ENCODE measurements at places on chromosomes 5 and 9.

DNA sequence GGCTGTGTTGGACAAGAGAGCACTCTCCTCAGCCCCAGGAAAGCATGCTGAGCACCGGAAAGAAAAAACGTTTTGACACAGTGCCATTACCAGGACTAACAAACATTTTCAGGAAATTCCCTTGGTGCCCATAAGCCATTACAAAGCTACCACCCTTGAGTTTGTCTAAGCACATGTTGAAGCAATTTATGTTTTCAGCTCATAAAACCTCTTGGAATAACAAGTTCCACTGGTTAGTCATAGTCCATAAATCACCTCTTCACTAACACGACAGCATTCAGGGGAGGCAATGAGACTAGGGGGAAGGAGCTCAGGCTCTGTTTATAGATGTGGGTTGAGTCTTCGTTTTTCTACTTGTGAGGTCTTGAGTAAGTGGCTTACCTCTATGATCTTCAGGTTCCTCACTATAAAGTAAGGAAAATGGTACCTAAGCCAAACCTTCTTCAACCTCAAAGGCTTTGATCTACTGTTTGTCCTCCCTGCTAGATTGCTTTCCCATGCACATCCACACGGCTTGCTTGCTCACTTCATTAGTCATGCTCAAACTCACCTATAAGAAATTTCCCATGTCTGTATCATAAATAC, 65.4 kb downstream of the DRD1 start:
- H3K27me3 ChIP-seq, result peaks cover 72% of the 10 kb centered on the region
- peak; percentile 20 for DNase-seq
- H3K36me3 ChIP-seq, result no peaks in the 10 kb centered on the region

- no peak for DNase-seq
- H3K27ac ChIP-seq, result no peak overlapping the region
- peaks cover 70% of the 10 kb centered on the region for H3K36me3 ChIP-seq
Measured at GRCh38 chr9:114006155-114006550, 71.9 kb downstream of the AMBP start.

DNA sequence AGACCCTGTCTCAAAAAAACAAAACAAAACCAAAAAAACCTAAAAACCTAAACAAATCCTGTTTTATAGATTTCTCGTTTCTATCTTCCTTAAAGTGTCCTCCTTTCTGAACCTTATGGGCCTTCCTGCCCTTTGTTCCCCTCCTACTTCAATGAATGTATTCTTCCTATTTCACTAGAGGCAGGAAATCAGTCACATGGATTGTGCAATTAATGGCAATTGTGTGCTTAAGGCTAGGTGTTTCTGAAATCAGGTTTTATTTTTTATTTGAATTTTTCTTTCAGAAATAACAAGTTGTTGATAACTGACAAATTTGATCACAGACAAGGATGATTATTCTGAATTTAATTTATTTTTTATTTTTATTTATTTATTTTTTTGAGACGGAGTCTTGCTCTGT, 220.6 kb upstream of the SEMA6A start:
- no peak overlapping the region for H3K27ac ChIP-seq
- H3K27me3 ChIP-seq, result peaks cover 3% of the 10 kb centered on the region
- no peaks in the 10 kb centered on the region for H3K36me3 ChIP-seq
- no peaks in the 10 kb centered on the region for H3K4me1 ChIP-seq
- DNase-seq, result no peak
- H3K4me3 ChIP-seq, result no peak overlapping the region

DNA sequence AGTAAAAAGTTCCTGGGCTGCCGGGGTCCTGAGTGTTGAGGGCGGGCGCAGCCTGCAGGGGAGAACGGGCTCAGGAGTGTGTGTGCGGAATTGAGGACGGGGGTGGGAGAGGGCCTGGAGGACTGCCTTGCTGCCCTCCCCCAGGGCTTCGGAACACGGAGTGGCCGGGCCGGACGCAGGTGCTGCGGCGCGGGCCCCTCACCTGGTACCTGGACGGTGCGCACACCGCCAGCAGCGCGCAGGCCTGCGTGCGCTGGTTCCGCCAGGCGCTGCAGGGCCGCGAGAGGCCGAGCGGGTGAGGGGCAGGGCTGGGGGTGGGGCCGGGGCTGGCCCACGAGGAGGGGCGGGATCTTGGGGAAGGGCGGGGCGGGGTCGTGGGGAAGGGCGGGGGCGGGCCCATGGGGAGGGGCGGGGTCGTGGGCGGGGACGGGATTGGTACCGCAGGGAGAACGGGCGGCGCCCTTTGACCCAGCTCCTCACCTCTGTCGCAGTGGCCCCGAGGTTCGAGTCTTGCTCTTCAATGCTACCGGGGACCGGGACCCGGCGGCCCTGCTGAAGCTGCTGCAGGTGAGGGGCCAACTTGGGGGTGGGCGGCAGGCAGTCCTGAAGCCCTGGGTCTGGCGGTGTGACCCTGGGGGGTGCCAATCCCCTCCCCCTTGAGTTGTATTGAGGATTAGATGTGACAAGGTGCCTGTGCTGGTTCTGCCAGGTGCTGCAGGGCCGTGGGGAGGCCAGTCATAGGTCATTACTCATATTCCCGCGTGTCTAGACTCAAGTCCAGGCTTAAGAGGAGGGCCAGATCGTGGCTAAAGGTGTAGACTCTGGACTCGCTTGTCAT, 7.1 kb downstream of the FPGS start:
- no peak overlapping the region for H3K27ac ChIP-seq
- DNase-seq, result peak; percentile 77
- peaks cover 7% of the 10 kb centered on the region for H3K27me3 ChIP-seq
- H3K36me3 ChIP-seq, result peaks cover 25% of the 10 kb centered on the region

DNA sequence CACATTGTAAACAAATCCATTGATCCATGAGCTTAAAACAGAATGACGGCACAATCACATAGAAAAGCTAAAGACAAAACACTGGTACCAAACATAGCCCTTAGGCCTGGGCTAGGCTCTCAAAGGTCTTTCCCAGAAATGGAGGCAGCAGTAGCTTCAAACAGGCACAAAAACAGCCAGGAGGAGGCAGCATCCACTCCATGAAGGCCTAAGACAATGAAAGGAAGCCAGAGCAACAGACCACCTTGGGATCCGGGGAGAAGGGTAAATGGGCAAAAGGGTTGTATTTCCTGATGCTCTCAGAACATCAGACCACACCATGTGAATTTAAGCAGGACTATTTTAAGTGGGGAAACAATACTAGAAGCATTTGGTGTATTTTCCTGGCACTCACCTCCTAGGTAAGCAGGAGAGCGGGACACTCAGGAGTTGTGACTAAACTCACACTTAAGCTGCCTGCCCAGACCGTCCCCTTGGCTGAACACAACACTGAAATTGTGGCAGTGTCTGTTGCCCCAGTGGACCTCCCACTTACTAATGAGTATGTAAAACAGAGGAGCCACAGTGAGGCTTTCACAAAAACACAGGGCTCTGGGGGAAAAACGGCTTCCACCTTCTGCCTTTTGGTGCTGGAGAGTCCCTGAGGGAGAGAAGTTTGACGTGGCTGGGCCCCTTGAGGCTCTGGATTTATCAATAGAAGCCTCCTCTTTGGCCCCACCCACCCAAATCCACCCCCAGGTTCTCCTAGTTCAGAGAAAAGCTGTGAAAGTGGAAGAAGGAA, 11.9 kb downstream of the GNPDA1 start:
- H3K27ac ChIP-seq, result peak overlapping the region; percentile 80
- H3K36me3 ChIP-seq, result peaks cover 61% of the 10 kb centered on the region
- H3K4me3 ChIP-seq, result no peak overlapping the region
- H3K4me1 ChIP-seq, result peaks cover 1% of the 10 kb centered on the region

All from nephron progenitor cell (in vitro differentiated cells).